ENCODE measurements at places on chromosomes 5 and 9.

GRCh38 chr5:72653586-72653985, 146.4 kb upstream of the ZNF366 start:
- no peak for DNase-seq

DNA sequence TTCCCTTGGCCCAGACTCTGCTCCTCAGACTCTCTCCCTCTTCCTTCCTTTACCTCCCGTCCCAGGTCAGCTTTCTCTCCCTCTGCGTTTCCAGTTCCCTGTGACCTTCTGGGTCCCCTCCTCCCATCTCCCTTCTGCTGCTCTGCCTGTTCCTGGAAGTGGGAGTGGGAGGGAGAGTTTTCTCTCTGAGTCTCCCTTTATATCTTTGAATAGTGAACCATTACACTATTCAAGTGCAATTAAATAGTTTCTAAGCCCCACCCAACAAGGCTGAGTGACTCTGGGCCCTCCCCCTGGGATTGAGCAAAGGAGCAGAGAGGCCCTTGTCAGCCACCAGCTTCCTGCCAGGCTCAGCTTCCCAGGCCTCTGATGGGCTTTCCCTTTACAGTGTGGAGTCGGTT, 34.8 kb downstream of the THBS4 start:
- no peak for DNase-seq

DNA sequence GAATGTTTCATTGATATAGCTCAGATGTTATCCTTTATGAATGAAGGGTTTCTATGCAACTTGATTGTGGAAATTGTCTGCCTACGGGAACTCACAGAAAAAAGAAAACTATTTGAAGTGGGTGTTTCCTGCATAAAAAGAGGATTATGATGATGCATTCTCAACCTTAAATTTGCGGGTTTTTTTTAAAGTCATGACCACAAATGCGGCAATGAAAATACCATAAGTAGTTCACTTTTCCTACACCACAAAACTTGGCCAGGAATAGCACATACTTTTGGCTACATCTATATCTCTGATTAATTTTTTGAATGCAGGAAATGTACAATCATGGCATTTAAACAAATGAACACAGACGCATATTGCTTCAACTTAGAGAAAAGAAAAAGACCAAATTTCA, 754.7 kb downstream of the DTWD2 start:
- DNase-seq: no peak

DNA sequence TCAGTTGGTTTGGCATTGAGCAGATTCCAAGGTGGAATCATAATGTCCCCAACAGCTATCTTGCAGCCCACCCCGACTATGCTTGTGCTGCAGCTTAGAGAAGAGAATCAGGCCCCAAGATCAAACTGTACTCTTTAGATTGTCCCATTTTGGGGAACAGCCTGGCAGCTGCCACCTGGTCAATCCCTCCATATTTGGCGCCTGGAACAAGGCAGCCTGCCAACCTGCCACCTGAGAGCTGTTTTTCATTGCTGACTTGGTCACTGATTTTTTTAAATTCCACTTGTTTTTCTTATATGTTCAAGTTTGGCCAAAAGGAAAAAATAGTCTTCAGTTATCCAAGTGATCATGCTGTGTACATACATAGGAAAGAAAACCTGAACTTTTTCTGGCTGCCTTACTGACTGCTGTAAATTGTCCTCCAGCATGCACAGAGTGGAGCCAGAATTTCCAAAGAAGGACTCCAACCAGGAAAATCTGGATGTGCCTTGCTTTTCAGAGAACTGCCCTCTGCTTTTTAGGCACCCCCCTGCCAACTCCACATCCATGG, 504.2 kb downstream of the ENC1 start:
- DNase-seq: no peak

GRCh38 chr9:131817627-131818026, 77.8 kb upstream of the RAPGEF1 start:
- no peak for DNase-seq

GRCh38 chr5:125152461-125153189, 406.2 kb upstream of the ZNF608 start:
- DNase-seq: no peak

DNA sequence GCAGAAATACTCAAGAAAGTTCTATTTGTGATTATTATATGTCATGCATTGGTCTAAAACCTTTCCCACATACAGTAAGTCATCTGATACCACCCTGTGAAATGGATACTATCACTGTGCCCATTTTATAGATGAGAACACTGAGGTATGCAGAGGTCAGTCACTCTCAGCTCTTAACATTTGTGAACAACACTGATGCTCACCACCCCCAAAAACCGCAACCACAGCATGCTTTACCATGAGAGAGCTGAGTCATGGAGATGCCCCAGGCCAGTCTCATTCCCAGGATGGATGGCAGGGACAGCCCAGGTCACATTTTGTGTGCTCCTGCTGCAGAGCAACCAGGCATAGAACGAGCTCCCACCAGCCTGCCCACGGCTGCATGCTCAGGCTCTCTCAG, 53.5 kb upstream of the IRX1 start:
- DNase-seq: no peak

DNA sequence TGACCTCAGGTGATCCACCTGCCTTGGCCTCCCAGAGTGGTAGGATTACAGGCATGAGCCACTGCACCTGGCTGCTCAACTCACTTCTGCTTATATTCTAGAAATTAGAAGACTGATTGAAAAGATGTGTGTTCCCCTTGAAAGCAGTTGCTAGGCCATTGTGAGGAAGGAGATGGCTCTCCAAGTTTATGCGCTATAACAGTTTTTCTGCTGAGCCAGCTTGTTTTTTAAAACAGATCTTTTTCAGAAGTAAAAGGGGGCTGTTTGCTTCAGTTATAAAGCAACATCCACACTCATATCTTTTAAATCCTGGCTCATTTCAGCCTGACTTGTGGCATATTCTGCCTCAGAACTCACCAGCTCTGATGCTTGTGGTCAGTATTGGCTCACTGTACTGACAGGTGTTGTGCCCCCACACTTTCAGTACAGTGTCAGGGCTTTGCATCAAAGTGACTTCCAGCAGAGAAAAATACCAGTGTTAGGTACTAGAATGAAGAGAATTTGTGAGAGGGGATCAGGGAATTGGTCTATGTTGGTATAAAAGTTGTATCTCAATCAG, 49.4 kb downstream of the NUP214 start:
- no peak for DNase-seq

GRCh38 chr5:141787376-141787775, 90.8 kb downstream of the PCDH1 start:
- DNase-seq: no peak

DNA sequence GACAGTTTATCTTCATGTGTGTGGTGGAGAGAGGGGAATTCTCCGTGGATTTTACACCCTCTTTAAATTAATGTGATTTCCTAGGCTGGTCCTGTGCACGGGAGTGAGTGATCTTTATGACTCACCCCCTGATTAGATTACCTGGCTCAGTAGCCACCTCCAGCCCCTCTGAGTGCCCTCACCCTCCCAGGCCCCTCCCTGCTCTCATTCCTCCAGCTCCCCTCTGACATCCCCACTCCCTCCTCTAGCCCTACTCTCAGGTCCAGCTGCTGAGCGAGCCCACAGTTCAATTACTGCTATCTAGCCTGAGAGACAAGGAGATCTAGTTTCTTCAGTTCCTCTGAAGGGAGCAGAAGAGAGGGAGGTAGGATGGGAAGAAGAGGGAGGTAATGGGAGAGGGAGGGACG, 61.8 kb upstream of the ARAP3 start:
- no peak for DNase-seq

- no peak for DNase-seq
Measured at GRCh38 chr5:36374266-36374862, 72.7 kb upstream of the RANBP3L start.

DNA sequence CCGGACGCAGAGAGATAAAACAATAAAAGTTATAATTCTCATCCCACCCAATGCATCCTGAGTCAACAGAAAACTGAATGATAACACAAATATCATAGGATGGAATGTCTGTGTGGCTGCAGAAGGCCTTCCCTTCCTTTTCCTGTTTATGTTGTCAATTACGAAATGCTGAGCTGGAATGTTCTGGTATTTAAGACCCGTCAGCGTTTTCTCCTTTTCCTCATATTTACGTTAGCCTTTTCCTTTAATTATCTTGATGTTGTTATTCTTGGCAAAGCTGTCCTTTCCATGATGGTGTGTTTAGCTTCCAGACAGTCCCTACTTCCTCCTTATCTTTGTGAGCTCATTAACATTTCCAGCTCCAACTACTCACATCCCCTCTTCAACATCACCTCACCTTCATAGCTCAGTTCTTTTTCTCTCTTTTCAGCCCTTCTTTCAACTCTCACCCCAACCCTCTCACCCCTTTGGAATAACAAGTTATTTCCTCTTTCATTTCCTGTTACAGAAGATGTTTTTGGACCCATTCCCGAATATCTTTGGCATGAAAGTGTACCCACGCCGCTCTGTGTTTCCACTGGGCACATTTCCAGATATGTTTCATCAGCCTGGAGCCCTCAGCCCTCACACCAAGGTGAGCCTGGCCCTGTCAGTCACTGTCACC, 221.6 kb downstream of the NR2F1-AS1 start:
- peak; percentile 8 for DNase-seq
